ENCODE measurements at places on chromosomes 5 and 9.

GRCh38 chr5:173750538-173751265, 134.3 kb upstream of the BOD1 start:
- DNase-seq, result no peak

GRCh38 chr5:1793301-1793740, 6.3 kb downstream of the MRPL36 start:
- DNase-seq, result no peak

DNA sequence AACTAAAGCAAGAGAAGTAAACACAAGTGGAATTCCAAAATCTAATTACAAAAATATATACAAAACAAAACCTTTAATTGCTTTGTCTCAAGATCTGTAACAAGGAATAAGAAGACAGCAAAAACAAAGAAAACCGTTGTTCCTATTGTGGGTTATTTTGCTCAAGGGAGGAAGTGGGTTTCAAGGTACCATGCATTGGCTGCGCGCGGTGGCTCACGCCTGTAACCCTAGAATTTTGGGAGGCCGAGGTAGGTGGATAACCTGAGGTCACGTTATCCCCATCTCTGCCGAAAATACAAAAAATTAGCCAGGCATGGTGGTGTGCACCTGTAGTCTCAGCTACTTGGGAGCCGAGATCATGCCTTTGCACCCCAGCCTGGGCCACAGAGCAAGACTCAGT, 12.1 kb upstream of the IQGAP2 start:
- no peak for DNase-seq

- no peak for DNase-seq
Observed at GRCh38 chr5:91007780-91008402, 375.2 kb downstream of the ARRDC3 start.

GRCh38 chr9:15524845-15525455, 14.2 kb upstream of the PSIP1 start:
- no peak for DNase-seq

DNA sequence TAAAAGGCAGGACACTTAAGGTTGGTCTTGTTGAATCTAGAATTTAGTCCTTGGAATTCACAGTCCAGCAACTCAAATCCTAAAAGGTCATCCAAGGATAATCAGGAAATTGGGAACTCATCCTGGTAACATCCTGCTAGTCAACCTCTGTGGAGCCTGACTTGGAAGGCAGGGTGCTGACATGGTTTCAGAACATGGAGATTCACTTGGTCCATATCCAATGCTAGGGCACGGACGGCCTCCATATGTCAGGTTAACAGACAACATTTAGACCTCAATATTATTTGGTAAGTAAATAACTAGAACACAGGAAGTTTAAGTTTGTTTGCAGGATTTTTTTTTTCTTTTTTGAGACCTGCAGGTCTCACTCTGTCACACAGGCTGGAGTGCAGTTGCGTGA, 783 bp upstream of the DNAH5 start:
- no peak for DNase-seq

DNA sequence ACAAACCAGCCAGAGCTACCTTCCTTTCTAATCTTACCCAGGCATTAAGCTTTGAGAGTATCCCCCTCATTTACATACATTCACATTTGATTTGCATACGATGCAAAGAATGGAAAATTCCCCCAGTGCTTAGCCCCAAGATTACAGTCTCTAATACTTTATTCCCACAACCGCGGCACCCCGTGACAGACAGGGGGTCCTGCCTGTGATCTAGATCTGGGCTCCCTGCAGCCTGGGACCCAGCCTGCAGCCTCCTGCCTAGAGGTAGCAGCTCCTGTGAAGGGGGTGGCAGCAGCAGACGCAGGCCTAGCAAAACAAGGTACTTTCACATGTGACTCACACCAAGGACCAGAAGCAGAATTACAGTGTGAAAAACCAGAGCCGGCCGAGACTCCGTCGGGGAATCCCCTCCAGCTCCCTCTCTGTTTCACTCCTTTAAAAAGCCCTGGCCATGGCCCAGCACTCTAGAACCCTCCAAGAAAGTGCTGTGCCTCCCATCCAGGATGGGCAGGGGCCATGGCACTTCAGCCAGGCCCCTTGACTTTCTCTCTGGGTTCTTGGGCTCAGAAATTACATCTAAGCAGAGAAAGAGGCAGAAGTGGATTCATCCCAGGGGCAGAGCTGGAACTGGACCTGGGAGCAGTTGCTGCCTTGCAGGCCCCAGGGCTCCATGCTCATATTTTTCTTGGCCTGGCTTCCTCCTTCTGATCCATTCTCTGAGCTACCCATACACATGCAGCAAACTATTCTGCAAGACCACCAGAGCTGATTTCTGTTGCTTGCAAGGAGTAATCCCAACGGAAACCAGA, 14.0 kb upstream of the TCF7 start:
- DNase-seq, result no peak

DNA sequence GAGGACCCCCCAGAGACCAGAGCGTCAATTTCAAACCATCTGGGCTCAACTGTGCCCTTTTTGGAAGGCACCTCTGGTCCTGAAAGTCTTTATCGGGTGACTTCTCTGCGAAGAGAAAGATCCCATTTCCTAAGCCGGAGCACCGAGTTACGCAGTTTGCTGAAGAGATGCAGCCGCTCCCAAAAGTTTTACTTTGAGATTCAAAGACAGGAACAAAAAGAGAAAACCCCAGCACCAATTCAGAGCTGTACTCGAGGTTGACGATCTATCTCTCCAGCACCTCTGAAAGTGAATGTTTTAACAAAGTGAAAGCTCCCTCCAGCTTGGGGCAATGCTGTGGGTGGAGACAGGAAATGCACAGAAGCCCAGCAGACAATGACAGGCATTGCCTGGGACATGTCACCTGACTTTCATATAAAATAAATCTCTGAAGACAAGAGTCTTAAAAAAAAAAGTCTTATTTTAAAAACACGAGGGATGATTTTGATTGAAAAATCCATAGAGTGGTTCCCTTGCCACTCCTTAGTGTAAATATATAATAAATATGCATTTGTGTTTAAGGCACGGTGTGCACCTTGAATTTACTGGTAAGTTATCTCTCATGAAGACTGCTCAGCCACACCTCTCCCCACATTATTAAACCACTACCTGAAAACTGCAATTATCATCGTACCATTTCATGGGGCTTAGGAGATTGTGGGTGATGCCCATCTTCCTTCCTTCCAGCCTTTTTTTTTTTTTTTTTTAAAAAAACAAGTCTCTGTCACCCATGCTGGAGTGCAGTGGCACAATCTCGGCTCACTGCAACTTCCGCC, 79.9 kb downstream of the FNBP1 start:
- DNase-seq, result peak; percentile 14

DNA sequence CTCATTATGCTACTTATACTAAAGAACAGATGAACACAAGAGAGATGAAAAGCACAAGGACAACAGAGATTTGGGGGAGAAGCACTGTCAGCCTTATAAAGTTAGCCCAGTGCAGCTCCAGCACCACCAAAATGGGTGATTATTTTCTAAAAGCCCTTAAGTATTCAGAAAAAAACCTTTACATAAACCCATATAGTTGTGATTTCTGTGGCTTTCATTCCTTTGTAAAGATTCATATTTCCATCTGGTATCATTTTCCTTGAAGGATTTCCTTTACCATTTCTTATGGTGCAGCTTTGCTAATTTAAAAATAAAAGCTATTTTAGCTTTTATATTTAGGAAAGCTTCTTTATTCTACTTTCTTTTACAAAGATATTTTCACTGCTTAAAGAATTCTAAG, 311.0 kb downstream of the TMEM167A start:
- DNase-seq, result no peak
